ENCODE measurements at places on chromosomes 4 and X.

DNA sequence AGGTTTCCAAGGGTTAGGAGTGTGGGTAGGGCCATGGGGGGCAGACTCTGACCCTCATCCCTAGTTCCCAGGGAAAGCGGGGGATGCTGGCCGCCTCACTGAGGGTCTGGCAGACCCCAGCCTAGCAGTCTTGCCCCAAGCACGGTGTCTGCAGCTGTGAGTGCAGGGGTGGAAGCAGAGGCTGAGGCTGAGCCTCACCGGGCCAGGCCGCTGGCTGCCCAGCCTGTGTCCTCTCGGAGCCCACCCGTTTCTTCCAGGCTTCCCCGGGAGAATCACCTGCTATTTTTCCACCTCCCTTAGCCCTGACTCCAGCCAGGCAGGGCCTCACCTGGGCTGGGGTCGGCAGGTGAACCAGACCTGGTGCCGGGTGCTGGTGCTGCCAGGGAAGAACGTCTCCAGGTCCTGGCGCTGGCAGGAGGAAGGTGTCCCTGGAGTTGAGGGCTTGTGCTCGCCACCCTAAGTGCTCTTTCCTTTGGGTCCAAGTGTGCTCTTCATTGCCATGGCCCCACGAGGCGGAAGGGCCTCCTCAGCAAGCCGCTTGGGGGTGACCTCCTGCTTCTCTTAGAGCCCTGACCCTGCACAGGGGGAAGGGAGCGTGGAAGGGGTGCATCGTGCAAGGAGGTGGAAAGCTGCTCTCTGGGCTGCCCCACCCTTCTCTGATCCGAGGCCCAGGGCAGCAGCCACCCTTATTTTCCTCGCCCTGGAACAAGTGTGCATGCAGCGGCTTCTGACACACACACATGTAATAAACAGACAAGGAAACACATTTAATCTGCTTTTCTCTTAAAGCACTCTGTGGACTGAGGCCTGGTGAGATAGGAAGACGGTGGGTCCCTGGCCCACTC lies 112.7 kb downstream of the FAM53A start:
- H3K36me3 ChIP-seq: no peaks in the 10 kb centered on the region
- H3K4me3 ChIP-seq: no peak overlapping the region
- H3K27me3 ChIP-seq: no peaks in the 10 kb centered on the region
- no peak overlapping the region for H3K27ac ChIP-seq
- no peaks in the 10 kb centered on the region for H3K4me1 ChIP-seq

DNA sequence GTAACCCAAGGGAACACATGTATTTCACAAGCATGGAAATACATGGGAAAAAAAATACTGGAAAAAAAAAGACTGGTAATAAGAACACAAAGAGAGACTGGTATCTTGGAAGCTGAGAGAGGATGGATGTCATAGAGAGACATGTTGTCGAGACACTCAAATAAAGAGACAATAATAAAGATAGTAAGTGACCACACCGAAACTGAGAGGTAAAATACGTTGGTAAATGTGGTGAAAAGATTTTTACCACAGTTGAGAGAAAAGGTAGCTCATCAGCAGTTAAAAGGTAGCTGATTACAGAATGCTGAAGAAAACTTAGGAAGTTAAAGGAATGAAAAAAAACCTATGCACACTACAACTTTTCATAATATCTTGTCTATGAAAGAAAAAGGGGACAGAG lies 81.1 kb downstream of the ARAP2 start:
- H3K27me3 ChIP-seq: no peaks in the 10 kb centered on the region
- no peak overlapping the region for H3K4me3 ChIP-seq
- H3K27ac ChIP-seq: no peak overlapping the region
- H3K4me1 ChIP-seq: no peaks in the 10 kb centered on the region
- DNase-seq: no peak

DNA sequence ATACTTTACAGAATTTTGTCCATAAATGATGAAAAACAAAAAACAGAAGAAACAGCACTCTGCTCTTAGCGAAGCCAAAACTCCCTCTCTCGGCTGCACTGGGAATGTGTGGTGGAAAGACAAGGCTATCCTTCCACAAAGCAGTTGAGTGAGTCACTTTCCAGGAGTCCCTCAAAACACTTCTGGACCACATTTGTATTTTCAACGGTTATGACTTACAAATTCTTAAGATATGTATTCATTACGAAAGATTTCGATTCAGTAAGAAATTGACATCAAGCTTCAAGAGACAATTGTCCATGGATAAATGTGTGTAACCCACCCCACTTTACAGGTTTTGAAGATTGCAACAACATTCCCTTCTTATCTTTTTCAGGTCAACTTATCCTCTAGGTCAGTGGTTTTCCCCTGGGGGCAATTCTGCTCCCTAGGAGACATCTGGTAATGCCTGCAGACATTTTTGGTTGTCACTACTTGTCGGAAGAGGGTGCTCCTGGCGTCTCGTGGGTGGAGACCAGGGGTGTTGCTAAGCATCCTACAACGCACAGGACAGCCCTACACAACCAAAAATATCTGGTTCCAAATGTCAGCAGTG lies 66.7 kb upstream of the MTNR1A start:
- peaks cover 27% of the 10 kb centered on the region for H3K4me1 ChIP-seq
- peak; percentile 88 for DNase-seq
- H3K27me3 ChIP-seq: no peaks in the 10 kb centered on the region
- H3K4me3 ChIP-seq: no peak overlapping the region

DNA sequence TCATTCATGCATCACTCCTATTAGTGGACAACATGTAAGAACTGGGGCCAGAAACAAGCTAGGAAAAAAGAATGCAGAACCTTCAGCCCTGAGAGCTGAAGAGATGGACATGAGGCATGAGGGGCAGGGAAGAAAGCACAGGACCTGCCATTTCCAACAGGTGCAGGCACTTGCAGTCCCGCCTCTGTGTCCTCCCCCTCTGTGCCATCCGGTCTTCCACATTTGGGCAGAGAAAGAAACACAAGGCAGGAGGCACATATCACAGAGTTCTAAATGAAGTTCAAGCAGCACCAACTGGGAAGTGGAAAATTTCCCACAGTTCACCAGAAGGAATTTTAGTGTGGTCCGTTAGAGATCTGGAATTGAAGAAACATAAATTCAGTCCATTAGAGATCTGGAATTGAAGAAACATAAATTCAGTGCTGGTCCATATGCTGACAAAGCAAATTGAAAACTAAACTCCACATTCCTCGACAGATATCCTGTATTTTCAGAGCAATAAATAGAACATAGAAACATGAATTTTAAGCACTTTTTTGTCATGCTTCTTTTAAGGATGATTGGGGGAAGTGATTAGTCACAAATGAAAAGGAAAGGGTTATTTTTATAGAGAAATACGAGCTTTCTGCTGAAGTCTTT lies 57.2 kb upstream of the DAPP1 start:
- H3K27me3 ChIP-seq: no peaks in the 10 kb centered on the region
- no peaks in the 10 kb centered on the region for H3K36me3 ChIP-seq
- peaks cover 2% of the 10 kb centered on the region for H3K4me1 ChIP-seq

GRCh38 chrX:103918571-103919269 lies 43.7 kb upstream of the TMSB15B start:
- H3K27ac ChIP-seq: peak overlapping the region; percentile 38
- peak; percentile 47 for DNase-seq
- no peaks in the 10 kb centered on the region for H3K27me3 ChIP-seq

DNA sequence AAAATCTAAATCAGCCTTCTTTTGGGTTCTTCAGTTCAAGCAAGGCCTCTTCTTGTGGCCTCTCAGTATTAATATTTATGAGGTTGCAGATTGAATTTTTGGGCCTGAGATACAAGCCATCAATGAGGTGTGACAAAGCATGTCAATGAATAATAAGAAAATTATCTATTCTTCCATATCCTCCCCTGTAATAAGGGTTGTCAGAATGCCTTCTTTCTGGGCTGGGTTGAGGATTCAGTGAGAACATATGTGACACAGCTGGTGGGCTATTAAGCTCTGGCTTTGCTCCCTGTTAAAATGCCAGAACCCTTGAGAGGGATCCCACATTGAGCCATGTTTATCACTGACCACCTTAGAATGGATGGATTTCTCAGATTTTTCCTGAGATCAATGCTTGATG lies 187.2 kb downstream of the AR start:
- H3K27ac ChIP-seq: no peak overlapping the region
- no peak for DNase-seq
- no peaks in the 10 kb centered on the region for H3K27me3 ChIP-seq
- no peaks in the 10 kb centered on the region for H3K4me1 ChIP-seq
- no peaks in the 10 kb centered on the region for H3K36me3 ChIP-seq

DNA sequence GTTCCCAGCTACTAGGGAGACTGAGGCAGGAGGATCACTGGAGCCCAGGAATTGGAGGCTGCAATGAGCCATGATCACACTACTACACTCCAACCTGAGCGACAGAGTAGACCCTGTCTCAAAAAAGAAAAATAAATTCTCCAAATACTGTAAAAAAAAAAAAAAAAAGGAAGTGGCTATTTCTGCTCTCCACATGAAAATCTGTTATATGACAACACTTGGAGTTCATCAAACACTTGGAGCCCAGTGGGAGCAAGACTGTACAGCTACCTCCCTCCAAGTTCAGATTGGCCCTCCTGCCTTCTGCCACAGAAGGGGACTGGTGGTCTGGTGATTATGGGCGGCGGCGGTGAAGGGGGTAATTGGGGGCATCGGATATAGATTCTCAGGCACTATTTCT lies 9.0 kb upstream of the CLDN34 start:
- H3K27me3 ChIP-seq: no peaks in the 10 kb centered on the region
- H3K27ac ChIP-seq: no peak overlapping the region
- DNase-seq: no peak
- no peaks in the 10 kb centered on the region for H3K36me3 ChIP-seq

DNA sequence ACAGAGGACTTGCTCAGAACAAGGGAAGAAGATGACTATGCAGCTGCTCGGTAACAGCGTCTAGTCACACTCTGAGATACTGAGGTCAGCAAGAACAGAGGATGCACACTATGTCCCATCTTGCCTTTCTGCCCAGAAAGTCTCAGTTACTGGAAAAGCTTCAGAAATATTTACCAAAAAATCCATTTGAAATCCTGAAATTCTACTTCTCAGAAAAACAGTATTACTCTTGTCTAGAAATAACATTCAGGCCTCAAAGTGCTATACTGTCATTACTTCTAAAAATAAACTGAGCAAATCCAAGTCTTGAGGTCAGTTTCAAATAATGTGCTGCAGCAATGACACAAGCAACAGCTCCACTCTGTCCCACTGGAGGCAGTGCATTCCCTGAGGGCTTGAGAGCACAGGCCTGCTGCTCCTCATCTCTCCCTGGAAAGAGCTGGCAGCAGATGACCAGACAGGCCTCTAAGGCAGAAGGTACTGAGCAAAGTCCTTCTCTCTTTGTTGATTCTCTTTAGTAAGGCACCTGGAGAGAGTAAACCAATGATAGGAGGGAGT lies 76.9 kb downstream of the CAMK2D start:
- H3K27me3 ChIP-seq: no peaks in the 10 kb centered on the region
- peak overlapping the region; percentile 60 for H3K27ac ChIP-seq
- H3K4me1 ChIP-seq: peaks cover 14% of the 10 kb centered on the region
- H3K36me3 ChIP-seq: no peaks in the 10 kb centered on the region
- no peak overlapping the region for H3K4me3 ChIP-seq

DNA sequence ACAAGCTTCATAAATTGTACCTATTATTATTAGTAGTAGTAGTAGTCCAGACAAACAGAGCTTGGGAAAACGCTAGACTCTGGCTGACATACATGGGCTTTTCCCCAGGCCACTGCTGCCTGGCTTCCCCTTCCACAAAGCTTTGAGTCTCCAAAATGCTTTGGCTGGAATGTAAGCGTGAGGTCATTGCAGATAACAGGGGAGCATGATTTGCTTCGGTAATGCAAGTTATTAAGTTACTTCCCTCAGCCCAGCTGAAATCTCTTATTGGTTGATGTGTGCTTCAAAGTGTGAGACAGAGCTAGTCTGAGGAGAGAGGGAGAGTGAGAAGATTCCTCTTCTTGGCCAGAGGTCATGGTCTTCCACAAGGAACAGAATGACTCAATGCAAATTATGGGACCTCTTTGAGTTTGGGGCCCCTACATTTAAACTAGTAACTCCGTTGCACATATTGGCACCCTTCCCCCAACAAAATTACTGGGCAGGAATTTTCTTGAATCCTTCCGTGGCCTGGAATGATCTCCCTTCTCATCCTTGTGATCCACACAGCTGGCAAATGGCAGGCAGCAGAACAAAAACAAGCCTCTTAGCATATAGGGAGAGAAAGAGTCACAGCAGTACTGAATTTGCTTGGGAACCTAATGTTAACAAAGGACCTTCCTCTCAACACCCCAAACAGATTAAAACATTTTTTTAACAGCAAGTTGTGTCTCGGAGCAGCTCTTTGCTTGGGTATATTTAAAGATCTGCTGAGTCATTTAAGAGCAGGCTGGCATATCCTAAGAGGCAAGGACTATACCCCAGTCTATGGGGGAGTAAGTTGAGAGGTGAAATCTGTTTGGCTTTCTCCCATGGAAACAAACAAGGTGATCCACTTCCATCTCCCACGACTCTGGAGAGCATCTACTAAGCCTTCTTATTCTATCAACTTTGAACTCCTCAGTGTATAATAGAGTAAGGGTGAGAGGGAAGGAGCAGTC lies 19.9 kb downstream of the AR start:
- H3K4me3 ChIP-seq: no peak overlapping the region
- DNase-seq: peak; percentile 72
- no peaks in the 10 kb centered on the region for H3K27me3 ChIP-seq
- no peak overlapping the region for H3K27ac ChIP-seq
- H3K36me3 ChIP-seq: no peaks in the 10 kb centered on the region

- DNase-seq: no peak
- H3K4me3 ChIP-seq: no peak overlapping the region
- H3K4me1 ChIP-seq: no peaks in the 10 kb centered on the region
- no peaks in the 10 kb centered on the region for H3K36me3 ChIP-seq
These were observed 75.6 kb downstream of the CLDN22 start for GRCh38 chr4:183244506-183244905.

GRCh38 chrX:83829874-83830273 lies 31.1 kb upstream of the CYLC1 start:
- H3K36me3 ChIP-seq: no peaks in the 10 kb centered on the region
- H3K4me1 ChIP-seq: no peaks in the 10 kb centered on the region
- DNase-seq: no peak

DNA sequence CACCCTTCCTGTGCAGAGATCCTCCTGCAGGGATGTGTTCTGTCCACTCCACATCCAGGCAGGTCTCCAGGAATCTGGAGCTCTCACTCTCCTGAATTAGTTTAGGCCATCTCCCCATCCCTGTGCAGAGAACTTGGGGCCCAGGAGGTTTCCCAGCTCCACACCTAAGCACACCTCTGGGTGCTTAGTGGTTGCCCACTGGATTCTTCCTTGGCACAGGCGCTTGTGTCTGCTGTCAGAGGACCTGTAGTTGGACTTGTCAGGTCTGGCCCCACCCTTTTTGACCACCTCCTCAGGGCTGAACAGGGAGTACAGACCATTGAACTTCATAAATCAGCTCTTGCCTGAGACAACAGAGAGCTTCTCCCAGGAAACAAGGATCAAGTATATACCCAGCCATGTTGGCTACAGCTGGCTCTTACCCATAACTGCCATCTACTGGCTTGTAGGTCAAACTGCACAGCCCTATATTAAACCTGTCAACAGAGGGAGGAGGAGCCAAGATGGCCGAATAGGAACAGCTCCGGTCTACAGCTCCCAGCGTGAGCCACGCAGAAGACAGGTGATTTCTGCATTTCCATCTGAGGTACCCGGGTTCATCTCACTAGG lies 275.5 kb downstream of the PPARGC1A start:
- no peak overlapping the region for H3K27ac ChIP-seq
- DNase-seq: peak; percentile 61
- no peaks in the 10 kb centered on the region for H3K36me3 ChIP-seq
- no peaks in the 10 kb centered on the region for H3K27me3 ChIP-seq
- H3K4me1 ChIP-seq: no peaks in the 10 kb centered on the region
- H3K4me3 ChIP-seq: no peak overlapping the region
